ENCODE measurements at places on chromosomes 3 and 15.

GRCh38 chr3:172347895-172348679, 100.2 kb downstream of the GHSR start:
- no peak for DNase-seq

DNA sequence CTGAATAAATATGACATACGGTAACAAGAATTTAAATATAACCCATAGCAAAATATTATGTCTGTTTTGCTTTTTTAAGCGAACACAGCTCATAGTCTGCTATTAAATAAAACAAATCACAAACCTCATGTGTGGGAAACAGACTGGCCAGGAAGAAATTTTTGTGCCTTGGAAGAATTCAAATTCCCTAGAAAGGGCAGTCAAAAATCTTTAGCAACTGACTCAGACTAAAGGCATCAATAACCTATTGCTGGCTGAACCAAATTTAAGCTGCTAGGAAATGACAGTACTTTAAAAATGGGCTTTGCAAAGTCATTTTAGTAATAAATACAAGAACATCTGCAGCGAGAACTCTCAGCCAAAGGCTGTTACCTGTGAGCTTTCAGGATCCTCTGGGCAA, 151.4 kb downstream of the PLD1 start:
- DNase-seq = no peak

GRCh38 chr3:183460081-183461055, 31.9 kb upstream of the MCF2L2 start:
- DNase-seq = no peak

- DNase-seq = no peak
Observed at GRCh38 chr15:64232400-64232799, 69.6 kb upstream of the PPIB start.

GRCh38 chr3:13045904-13046568, 27.2 kb downstream of the IQSEC1 start:
- DNase-seq = no peak

- DNase-seq = no peak
Observed at GRCh38 chr3:39255503-39256325, 24.1 kb downstream of the CX3CR1 start.

- DNase-seq = no peak
Observed at GRCh38 chr3:12953201-12953995, 112.0 kb upstream of the RPL32 start.

DNA sequence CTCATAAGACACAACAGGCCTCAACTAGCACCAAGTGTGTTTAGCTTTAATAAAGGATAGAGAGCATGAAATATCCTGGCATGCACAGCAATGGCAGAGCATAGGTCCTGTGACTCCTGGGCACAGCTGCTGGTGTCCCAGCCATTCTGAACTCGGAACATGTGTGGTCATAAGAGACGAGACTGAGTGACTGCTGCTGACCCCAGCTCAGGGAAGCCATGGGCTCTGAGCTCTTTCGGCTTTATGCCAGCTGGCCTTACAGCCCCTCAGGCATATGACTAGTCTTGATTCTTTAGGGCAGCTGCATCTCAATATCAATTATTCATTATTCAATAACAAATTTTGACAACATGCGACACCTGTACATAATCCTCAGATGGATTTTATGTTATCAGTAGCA, 62.4 kb upstream of the TOPAZ1 start:
- DNase-seq = no peak

GRCh38 chr3:119497820-119498185, 544 bp upstream of the TIMMDC1 start:
- no peak for DNase-seq

DNA sequence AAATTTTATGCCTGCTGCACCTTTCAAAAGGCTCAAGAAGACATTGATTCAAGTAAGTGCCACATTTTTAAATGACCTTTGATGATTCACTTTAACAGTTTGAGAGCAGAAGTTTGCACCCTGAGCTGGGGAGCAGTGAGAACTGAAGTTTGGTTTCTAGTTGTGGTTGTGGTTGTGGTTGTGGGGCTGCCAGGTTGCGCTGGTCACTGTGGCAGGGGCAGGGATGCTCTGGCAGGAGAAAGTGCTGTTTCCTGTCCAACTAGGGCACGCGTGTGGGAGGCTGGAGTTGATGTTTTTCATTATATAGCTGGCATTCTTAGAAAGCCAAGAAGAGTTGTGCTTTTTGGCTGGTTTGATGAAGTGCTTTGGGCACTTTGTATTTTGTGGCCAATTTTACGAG, 339.7 kb upstream of the NR2F2 start:
- DNase-seq = no peak

GRCh38 chr3:156253150-156253549, 132.8 kb downstream of the KCNAB1 start:
- DNase-seq = no peak

DNA sequence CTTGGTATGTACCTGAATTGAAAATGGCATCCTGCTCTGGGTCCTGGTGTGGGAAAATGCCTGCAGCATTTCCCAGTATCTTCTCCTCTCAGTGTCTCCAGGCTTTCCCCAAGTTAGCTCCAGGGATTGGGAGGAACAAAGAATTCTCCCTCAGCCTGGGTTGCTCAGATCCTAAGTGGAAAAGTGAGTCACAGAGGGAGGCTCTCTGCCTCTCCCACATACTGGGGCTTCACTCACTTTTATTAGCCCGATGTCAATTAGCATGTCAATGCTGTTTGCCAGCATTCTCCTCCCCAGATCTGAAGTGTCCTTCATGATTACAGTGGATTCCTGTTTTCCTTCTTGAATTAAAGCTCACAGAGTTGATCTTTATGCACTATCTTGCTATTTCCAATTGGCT, 655.0 kb downstream of the EPHA3 start:
- no peak for DNase-seq

GRCh38 chr3:160986069-160986468, 119.1 kb downstream of the B3GALNT1 start:
- no peak for DNase-seq

GRCh38 chr3:66133050-66133757, 87.6 kb upstream of the SLC25A26 start:
- no peak for DNase-seq
